Activated CD4-positive, alpha-beta memory T cell treated with anti-CD3 and anti-CD28 coated beads, Interleukin-2, amount 10 ng/mL, durations not matched to agents 7 days and 5 days (primary cell): ENCODE measurements at places on chromosomes 12 and 14.

GRCh38 chr12:52956987-52957386 is 8.1 kb downstream of the KRT18 start:
- DNase-seq: no peak

DNA sequence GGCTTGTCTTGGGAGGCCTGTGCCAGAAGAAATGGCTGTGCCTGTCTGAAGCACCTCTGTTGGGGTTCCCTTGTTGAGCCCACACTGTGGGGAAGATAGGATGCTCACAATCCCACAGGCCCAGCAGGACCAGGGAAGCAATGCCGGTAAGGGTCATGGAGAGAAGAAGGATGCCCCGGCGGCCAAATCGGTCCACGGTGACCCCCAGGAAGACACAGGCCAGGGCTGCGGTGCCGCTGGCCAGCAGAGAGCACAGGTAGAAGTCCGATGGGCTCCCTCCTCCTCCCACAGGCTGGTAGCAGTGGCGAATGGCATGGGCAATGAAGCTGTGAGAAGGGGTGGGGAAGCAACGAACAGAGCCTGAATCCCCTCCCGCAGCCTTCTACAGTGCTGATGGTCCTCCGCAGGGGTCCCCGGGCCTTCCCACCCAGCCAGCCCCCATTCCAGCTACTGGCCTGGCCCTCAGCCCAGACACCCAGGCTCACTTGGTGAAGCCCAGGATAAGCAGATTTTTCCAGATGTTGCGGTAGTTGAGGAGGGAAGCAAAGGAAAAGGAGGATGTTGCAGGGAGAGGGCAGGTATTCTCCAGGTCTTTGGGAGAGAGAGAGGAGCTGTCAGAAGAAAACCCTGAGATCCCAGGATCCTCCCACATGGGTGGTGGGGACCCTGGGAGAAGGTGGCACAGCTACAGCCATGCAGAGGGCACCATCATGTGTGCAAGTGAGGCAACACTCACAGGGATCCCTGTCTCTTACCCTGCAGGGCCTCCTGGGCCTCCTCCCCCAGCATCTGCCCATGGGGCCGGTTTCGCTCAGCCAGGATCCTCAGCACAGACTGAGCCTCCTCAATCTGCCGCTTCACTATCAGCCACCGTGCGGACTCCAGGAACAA is 5.0 kb downstream of the SLC22A17 start:
- no peak for DNase-seq

GRCh38 chr12:70948236-70948975 is 27.9 kb upstream of the PTPRR start:
- no peak for DNase-seq

GRCh38 chr12:2284857-2285256 is 232.1 kb downstream of the CACNA1C start:
- DNase-seq: peak; percentile 25

DNA sequence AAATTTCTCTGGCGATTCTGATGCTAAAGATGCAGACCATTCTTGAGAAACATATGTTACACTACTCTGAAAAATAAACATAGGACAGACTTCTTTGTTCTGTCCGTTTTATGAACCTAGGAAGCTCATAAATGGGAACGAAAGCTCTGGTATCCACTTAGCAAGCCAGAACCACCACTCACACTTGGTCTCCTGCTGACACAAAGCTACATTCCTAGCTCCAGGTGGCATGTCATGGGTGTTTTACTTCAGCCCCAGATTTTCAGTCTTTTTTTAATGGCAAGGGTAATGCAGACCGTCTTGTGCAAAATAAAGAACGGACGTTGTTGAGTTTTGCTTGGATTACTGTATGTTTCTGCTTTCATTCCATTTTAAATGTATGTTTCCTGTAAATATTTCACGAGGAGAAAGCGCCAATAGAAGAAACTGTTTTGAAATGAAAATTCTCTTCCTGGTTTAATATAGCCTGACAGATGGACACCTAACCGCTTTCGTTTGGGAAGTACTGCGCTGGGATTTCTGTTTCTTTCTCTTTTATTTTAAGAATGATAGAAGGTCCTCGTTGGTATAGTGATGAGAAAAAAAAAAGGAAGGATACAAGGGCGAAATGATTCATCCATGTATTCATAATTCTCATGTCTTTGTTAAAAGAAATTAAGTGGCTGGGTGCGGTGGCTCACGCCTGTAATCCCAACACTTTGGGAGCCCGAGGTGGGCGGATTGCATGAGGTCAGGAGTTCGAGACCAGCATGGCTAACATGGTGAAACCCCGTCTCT is 871 bp upstream of the COQ5 start:
- DNase-seq: no peak

GRCh38 chr14:89427426-89428172 is 10.6 kb upstream of the FOXN3 start:
- DNase-seq: no peak

GRCh38 chr12:56935752-56936151 is 1.5 kb upstream of the SDR9C7 start:
- no peak for DNase-seq

- DNase-seq: no peak
Observed at GRCh38 chr12:131021154-131021541, 67.4 kb downstream of the ADGRD1 start.

GRCh38 chr12:96434107-96434506 is 33.9 kb upstream of the CDK17 start:
- peak; percentile 85 for DNase-seq

GRCh38 chr14:74380845-74381244 is 32.6 kb downstream of the VRTN start:
- no peak for DNase-seq

GRCh38 chr12:71135812-71136176 is 22.0 kb downstream of the TSPAN8 start:
- no peak for DNase-seq

DNA sequence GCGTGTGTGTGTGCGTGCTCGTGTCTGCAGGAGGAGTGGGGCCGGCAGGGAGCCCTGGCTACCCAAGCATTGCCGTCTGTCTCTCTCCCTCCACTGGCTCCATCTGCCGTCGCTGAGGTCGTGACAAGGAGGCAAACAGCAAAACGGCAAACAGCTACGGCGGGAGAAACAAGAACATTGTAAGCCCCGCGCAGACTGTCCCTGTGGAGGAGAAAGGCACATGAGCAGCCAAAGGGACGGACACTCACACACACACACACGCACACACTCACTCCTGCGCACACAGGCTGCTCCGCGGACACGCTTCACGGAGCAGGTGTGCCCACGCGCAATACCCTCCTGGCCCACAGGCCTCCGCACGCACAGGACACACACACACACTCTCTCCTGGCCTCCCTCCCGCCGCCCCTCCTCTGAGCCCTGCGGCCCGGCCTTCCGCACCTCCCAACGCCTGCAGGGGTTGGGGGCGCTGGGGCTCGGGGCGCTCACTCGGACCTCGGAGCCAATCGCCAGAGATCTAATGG is 905 bp downstream of the CISTR start:
- no peak for DNase-seq

- no peak for DNase-seq
Observed at GRCh38 chr12:89161557-89161956, 190.7 kb downstream of the DUSP6 start.

GRCh38 chr14:20657216-20658211 is 16.0 kb upstream of the OR6S1 start:
- DNase-seq: peak; percentile 40
